ENCODE measurements at places on chromosomes 3 and 15.

GRCh38 chr15:72792431-72792830 is 8.9 kb upstream of the ADPGK start:
- no peak overlapping the region for H3K27ac ChIP-seq
- no peaks in the 10 kb centered on the region for H3K36me3 ChIP-seq
- H3K27me3 ChIP-seq = peaks cover 27% of the 10 kb centered on the region

- H3K4me1 ChIP-seq = no peaks in the 10 kb centered on the region
- peaks cover 3% of the 10 kb centered on the region for H3K27me3 ChIP-seq
- no peak overlapping the region for H3K27ac ChIP-seq
- no peak for DNase-seq
- no peak overlapping the region for H3K4me3 ChIP-seq
- peaks cover 1% of the 10 kb centered on the region for H3K36me3 ChIP-seq
These were observed 210.2 kb downstream of the XXYLT1 start for GRCh38 chr3:195060531-195061291.

DNA sequence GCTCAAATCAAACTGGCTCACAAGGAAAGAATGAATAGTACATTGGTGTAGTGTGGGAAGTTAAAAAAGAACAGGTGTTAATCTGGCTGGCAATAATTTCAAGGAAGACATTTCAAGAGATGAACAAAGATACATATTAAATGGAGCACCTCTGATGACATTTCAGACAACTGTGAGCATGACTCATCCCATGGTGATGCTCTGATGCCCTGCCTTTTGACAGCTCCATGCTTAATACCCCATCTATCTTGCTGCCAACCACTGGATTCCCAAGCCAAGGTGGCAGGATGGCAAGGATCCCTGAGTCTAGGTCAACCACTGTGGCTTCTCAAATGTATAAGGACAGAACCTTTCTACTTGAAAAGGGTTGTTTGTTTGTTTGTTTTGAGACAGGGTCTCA is 29.3 kb downstream of the LRRC2 start:
- no peak overlapping the region for H3K27ac ChIP-seq
- DNase-seq = no peak
- no peaks in the 10 kb centered on the region for H3K4me1 ChIP-seq

- no peak overlapping the region for H3K4me3 ChIP-seq
- no peak for DNase-seq
These were observed 300.2 kb upstream of the SLCO3A1 start for GRCh38 chr15:91553196-91553854.

DNA sequence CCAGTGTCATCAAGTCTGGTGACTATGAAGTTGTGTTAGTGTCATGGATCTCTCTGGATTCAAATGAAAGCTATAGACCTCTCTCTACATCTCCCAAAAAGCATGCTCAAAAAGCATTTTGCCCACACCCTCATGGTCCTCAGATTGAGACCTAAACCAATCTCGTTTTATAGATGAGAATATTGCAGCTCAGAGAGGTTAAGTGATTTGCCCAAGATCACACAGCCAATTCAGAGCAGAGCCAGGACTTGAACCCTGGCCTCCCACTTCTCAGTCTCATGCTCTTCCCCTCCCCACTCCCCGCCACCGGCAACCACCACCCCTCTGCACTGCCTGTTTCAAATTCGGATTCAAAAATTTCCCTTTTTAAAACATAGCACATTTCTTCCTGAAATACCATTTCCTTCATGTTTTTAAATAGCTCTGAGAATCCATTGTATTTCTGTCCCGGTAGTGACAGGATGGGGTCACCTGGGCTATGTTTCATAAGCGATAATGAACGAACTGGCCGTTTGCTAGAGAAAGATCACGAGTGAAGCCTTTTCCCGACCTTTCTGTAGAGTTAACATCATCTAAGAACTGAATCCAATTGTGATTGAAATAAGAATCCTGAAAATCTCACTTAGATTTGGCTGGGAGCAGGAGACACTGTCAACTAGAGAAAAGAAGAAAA is 769 bp downstream of the SSUH2 start:
- H3K27me3 ChIP-seq = no peaks in the 10 kb centered on the region
- H3K27ac ChIP-seq = no peak overlapping the region
- H3K4me1 ChIP-seq = no peaks in the 10 kb centered on the region
- no peak overlapping the region for H3K4me3 ChIP-seq
- DNase-seq = no peak
- H3K36me3 ChIP-seq = no peaks in the 10 kb centered on the region

DNA sequence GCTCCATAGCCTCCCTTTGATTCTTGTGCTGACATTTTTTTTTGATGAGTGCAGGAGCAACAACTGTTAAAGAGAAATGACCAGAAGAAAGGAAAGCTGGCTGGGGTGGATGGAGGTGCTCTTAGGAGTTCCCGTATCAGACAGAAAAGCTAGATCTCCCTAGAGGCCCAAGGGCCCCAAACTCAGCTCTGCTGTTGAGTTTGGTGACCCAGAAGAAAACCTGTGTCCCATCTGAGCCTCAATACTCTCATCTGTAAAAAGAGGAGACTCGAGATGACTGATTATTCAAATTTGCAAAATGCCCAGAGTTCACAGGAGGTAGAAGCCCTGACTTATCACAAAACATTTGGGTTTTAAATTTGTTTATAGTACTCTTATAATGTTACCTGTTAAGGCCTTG is 142.4 kb downstream of the TIGIT start:
- no peaks in the 10 kb centered on the region for H3K27me3 ChIP-seq
- no peak overlapping the region for H3K27ac ChIP-seq
- no peak overlapping the region for H3K4me3 ChIP-seq
- DNase-seq = no peak

DNA sequence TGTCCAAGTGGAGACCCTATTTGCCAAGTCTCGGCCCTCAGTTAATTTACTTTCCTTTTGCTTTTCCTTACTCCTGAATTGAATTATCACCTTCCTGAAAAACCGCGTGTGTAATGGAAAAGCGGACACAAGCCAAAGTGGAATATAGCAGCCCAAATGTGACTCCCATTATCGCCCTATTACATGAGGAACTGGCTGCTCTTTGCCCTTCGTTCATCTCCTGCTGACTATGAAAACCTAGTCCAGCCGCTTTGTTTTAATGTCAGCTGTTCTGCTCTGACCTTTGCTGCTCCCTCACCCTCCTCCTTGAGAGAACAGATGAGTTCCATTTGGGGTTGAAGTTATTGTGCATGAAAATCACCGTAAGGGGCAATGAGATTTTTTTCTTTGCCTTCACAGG is 632.7 kb upstream of the SUCLG2 start:
- DNase-seq = no peak
- no peaks in the 10 kb centered on the region for H3K36me3 ChIP-seq
- no peaks in the 10 kb centered on the region for H3K4me1 ChIP-seq
- no peak overlapping the region for H3K4me3 ChIP-seq
- H3K27me3 ChIP-seq = no peaks in the 10 kb centered on the region
- H3K27ac ChIP-seq = no peak overlapping the region
